ENCODE measurements at places on chromosomes 1 and 21.

DNA sequence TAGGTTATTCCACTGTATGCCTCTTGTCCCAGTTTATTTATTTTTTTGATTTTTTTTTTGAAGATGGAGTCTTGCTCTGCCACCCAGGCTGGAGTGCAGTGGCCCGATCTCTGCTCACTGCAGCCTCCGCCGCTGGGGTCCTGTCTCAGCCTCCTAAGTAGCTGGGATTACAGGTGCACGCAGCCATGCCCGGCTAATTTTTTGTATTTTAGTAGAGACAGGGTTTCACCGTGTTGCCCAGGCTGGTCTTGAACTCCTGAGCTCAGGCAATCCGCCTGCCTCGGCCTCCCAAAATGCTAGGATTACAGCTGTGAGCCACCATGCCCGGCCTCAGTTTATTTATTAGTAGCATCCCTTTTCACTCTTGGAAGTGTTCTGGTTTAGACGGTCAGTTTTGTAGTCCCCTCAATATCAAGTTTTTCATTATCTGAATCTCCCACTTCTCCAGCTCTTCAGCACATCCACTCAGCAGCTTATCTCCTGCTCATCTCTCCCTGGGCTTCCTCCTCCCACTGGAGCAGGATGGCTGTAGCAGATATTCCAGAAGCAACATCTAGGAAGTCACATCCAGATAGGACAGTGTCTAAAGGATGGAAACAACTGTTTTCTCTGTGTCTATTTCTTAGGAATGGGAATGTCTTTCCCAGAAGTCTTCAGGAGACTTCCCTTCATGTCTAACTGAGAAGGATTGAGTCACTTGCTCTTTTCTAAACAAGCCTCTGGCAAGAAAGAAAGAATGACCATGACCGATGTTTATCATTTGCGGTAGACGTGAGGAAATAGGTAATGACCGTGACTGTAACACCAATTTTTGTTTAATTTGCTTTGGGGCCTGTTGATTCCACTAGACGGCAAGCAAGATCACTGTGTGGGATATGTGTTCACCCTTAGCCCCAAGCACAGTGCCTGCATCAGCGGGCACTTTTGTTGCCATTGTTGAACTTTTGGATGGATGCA lies 14.4 kb downstream of the CCDC190 start:
- no peak for DNase-seq

- no peak for DNase-seq
Measured at GRCh38 chr1:38623529-38623928, 236.0 kb downstream of the RRAGC start.

- no peak for DNase-seq
Measured at GRCh38 chr1:88237058-88237457, 447.0 kb upstream of the PKN2 start.

DNA sequence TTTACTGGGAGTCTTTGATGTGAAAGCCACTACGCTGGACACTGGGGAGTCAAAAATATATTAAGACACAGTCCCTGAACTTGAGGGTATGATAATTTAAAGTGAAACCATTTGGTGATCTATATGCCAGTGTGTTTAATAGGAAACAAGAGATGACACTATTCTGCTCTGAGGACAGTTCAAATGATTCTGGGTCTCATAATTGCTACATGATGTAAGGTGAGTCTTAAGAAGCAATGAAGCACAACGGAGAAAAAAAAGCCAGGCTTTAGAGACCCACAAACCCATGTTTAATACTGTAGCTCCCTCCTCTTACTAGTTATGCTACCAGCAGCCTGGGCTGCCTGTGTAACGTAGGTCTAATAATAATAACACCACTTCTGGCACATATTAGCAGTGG lies 14.2 kb upstream of the LRRC8D start:
- DNase-seq = no peak

DNA sequence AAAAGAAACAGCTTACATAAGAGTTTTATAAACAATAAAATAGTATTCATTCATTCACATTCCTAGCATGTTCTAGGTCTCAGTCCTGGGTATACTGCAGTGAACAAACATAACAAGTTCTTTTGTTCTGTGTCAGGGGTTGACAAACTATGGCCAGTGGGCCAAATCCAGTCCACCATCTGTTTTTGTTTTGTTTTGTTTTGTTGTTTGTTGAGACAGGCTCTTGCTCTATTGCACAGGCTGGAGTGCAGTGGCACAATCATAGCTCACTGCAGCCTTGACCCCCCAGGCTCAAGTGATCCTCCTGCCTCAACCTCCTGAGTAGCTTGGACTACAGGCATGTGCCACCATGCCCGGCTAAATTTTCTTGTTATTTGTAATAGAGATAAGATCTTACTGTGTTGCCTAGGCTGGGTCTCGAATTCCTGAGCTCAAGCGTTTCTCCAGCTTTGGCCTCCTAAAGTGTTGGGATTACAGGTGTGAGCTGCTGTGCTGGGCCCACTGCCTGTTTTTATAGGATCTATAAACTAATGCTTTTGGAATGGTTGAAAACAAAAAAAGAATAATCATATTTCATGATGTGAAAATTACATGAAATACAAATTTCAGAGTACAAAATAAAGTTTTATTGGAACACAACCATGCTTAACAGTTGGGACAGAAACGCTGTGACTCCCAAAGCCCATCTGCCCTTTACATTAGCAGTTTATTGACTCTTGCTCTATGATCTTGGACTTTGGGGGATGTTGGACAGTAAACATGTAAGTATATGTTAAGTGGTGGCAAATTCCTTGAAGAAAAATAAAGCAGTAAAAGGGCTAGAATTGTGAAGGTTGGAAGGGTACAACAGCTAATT lies 17.9 kb downstream of the CAPZA1 start:
- peak; percentile 73 for DNase-seq

DNA sequence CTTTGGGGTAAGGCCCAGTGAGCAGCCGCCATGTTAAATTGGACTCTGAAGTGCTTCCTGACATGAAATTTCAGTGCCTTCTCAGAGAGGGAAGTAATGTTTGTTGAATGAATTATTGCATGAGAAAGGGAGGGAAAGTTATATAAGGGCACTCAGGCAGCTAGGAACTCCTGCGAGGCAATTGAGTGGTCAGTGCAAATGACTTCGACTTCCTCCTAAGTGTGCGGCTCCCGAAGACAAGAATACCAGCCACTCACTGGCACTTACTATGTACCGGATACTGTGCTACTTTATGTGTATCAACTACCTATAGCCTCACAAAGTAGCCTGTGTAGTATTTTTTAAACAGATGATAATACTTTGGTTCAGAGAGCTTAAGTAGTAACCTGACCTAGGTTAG lies 52.5 kb downstream of the CNN3 start:
- no peak for DNase-seq

- no peak for DNase-seq
Measured at GRCh38 chr1:109047339-109047738, 5.4 kb upstream of the WDR47 start.

GRCh38 chr1:87122243-87122642 lies 206.4 kb upstream of the LMO4 start:
- no peak for DNase-seq

- DNase-seq = no peak
Measured at GRCh38 chr1:31583995-31584868, 7.9 kb downstream of the TINAGL1 start.

DNA sequence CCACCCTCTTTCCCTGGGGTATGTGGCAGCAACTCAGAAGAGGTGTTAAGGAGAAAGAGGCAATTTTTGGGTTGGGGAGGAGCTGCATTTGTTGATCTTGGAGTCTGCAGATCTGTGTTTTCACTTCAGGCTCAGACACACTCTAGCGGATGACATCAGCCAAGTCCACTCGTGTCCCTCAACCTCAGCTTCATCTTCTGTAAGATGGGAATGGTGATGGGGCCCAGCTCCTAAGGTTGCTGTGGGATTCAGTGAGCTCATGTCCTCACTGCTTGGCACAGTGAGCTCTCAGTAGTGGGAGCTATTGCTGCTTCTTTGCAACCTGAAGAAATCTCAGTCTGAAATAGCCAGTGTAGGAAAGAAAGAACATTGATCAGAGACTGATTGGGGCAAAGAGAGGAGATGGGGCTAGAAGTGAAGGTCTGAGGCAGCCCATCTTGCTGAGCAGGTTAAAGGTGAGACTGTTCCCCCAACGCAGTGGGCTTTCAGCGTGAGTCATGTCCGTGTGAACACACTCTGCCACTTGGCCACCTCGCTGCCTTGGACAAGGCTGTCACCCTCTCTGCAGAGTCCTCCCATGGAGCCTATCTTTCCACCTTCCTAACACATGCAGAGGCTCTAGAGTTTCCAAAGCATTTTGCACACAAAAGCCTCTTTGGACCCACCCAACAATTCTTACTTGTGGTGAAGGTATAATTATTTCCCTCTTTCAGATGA lies 56.0 kb upstream of the CITED4 start:
- DNase-seq = no peak

DNA sequence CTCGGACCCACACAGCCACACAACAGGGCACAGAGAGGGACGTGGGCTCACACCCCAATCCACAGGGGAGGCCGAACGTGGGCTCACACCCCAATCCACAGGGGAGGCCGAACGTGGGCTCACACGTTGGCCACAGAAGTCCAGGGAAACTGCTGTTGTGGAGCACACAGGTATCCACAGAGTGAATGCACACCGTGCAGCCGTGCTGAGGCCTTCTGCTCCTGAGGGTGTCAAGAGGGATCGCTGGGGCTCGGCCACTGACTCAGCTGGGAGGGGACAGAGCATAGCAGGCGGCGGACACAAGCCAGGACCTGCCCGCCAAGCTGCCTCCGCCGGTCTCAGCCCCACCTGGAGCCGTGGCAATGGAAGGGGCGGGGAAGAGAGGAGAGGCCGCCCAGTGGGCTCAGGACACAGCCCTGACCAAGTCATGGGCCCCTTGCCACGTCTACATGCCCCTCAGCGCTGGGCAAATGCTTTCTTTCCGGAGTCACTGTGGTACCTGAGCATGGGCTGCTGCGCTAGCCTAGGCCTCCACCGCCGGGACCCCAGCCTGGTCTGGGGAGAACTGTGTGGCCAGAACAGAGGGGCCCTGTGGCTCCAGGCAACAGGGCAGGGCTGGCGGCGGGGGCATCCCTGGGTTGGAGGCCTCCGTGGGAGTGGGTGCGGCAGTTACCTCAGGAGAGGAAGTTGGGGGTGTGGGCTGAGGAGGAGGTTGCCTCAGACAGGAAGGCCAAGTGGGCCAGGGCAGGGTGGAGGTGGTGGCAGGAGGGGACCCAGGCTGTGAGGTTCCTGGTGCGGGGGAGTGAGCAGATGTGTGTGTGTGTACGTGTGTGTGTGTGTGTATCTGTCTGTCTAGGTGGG lies 1.2 kb downstream of the SYTL1 start:
- DNase-seq = no peak

- DNase-seq = no peak
Measured at GRCh38 chr1:9174762-9175161, 45.9 kb upstream of the GPR157 start.

DNA sequence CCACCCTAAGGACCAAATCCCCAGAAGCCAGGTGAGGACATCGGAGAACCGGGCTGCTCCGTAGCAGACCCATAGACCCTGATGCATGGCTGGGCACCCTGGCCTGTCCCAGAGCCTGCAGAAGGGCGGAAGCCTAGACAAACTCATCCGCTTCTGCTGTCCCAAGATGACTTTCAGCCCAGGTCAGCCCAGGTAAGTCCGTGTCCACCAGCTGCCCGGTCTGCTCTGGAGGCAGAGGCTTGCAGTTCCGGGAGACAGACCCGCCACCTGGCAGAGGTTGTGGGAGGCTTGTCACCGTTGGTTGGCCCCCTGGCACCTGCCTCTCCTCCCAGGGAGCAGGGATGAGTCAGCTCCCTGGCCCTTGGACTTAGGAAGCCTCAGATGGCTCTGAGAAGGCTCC lies 22.8 kb upstream of the POFUT2 start:
- DNase-seq = no peak

DNA sequence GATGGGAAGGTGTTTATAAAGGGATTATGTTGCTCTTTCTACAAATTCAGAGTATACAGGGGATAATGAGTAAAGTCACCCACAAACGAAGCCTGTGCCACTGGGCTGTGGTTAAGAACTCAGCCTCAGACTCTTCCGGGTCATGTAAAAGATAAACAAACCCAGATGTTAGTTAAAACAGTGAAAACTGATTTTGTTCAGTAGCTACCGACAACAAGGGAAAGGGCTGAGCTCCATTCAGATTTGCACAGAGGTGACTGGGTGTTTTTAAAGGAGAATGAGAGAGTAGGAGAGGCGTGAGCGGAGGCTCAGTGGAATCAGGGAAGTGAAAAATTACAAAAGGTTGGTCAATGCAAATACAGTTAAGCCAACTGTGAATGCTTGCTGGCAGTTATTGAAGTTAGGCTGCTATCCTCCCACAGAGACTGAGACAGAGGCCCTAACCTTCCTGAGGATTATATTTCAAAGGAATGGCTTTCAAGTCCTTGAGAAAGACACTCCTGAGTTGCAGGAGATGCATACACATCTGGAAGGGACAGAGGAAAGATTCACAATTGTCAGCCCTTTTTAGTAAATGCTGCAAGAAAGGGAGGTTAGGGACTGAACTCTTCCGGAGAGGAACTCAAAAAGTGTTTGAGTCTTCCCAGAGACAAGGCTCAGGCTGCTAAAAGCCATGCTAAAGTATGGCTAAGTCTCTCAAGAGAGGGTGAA lies 29.9 kb upstream of the SAMD13 start:
- peak; percentile 6 for DNase-seq

GRCh38 chr1:181081395-181081794 lies 7.1 kb upstream of the IER5 start:
- no peak for DNase-seq

GRCh38 chr1:25469177-25469576 lies 38.5 kb downstream of the MACO1 start:
- DNase-seq = no peak

GRCh38 chr1:31390071-31390470 lies 17.2 kb upstream of the FABP3 start:
- DNase-seq = no peak

DNA sequence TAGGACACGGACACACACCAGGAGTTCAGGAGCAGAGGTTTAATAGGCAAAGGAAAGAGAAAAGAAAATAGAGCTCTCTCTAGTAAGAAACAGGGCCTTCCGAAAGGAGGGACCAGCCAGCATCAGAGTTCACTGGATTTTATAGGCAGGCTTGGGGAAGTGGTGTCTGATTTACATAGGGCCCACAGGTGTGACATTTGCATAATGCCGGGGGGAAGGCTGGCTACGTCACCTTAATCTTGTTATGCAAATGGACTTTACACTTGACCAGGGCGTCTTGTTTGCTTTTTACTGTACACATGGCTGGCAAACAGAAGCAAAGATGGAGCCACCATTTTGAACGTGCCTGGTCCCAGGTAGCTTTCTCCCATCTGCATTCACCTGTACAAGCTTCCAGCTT lies at the start of gene OR14A16:
OR14A16 (minus strand) TSS at position 97 of the 400 bp plus-strand sequence. CDS start 8,390 bp downstream, outside the sequence.
- peak; percentile 54 for DNase-seq

DNA sequence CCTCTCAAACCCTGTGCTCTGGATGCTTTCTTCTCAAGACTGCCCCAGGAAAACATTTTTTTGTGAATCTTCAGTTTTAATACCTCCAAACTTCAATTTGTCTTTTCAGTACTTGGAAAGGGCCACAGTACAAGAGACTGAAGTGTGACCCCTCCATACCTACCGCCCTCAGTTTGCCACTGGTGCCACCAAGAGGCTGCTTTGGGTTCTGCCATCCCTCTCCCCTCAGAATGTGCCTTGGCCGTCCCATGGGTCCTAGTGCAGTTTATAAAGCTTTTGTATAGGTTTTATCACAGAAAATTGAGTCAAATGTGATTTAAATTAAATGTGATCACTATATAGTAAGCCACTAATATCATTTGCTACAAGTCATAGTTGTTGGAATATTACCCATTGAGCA lies 60.8 kb upstream of the PGD start:
- DNase-seq = peak; percentile 61

- no peak for DNase-seq
Measured at GRCh38 chr1:64010316-64010715, 193.1 kb upstream of the UBE2U start.
